Activated T-cell treated with anti-CD3 and anti-CD28 coated beads, Interleukin-2, amount 50 U/mL, for 24 hours (primary cell): ENCODE measurements at places on chromosomes 6 and 20.
A peak's percentile ranks its signal among the peaks of the same experiment; 100 is the strongest.

DNA sequence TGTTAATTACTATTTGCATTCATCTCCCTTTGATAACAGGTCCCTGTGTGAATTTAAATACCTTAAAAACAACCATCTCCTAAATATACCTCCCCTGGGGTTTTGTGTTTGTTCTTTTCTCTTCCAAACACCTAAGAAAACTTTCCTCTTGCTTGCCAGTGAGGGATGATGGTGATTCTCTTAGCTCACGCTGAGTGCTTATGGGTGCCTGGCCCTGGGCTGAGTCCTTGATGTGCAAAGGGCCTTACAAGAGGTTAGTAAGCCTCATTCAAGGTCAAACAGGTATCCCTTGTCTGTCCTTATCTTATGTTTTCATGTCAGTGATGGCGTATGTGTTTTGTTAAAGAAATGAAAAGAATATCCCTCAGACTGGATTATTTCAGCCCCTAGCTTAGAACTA, 76.3 kb downstream of the SYCP2L start:
- DNase-seq: no peak

DNA sequence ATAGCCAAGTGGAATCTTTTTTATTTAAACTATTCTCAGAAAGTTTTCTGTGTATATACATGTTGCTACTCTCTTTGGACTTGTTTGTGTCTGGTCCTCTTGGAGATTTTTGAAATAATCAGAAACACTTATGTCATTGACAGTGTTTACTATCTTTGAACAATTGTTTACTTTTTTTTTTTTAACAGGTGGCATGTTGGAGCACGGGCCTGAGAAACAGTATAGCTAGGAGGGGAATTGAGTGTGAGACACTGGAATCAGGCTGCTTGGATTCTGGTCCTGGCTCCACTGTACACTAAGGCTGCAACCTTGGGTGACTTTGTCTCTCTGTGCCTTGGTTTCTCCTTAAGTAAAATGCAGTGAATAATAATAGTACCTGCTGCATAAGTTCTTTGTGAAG, 279.6 kb downstream of the PRL start:
- no peak for DNase-seq

DNA sequence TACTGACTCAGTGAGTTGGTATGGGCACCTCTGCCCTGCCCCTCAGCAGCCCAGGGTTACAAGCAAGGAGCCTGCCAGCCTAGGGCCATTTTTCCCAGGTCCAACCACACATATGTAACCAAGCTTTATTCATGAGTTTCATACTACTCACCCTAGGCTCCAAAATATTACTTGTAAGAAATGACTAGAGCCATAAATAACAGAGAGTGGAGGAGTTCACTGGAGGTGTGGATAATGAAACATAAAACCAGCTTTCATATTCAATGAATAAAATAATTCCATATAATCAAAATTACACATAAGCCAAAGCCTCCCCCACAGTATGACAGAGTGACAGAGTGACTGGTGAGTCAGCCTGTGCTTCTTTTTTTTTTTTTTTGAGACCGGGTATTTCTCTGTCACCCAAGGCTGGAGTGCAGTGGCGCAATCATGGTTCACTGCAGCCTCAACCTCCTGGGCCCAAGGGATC, 229.8 kb upstream of the SASH1 start:
- DNase-seq: no peak

DNA sequence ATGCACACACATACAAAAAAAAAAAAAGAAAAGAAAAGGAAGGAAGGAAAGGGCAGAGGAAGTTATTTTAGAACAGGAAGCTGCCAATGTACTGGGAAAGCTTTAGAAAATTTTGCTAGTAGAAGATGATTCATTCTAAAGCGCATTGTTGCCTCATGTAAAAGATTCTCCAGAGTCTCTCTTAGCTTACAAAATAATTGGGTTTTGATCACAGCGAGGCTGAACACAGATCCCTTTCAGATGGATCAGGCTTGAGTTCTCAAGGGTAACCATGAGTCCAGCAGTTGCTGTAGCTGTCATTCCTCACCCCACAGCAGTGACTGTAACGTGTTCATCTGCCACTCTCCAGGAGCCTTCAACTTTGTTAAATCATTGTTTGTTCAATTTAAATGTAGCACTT, 81.9 kb downstream of the PHACTR2 start:
- no peak for DNase-seq

- DNase-seq: no peak
Measured at GRCh38 chr6:46095251-46095650, 34.5 kb upstream of the ENPP4 start.

DNA sequence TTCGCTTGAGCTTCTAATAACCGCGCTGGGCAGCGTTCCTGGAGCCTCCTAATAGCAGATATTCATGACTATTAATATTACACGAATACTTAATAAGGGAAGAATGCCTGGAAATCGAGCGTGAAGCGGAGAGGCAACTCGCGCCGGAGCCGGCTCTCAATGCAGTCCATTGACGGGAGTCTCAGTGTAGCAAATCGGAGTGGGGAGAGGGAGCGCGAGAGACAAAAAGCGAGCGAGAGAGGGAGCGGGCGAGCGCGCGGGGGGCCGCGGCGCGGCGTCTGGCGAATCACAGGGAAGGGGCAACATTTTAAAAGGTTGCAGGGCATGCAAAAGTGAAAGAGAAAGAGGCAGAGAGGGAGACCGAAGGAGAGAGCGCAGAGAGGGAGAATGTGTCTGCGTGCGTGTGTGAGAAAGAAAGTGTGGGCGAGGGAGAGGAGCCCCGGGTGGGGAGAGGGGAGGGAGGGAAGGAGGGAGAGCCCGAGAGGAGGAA, 2.9 kb downstream of the TFAP2A start:
- DNase-seq: peak; percentile 60

DNA sequence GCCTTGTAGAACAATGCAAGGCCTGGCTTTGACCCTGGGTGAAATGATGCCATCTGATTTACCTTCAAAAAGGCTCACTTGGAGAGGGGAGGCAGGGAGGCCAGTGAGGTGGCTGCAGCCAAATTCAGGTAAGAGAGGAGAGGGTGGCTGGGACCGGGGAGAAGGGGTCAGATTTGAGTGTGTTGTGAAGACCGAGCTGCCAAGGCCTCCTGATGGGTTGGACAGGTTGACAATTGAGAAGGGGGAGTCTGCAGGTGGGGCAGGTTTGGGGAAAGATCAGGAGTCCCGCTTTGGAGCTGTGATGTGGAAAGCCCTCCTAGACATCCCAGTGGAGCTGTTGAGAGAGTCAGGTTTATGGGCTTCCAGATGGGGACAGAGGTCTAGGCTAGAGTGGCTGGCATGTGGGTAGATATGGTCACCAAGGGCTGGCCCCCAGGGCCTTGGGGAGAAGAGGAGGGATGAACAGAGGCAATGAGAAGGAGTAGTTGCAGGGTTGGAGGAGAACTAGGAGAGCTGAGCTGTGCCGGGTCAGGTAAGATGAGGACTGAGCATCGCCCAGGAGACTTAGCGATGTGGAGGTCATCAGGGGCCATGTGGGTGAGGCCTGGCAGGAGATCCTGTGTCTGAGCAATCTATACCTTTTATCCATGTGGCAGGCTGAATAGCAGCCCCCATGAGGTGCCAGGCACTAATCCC, 70.5 kb upstream of the TOX2 start:
- no peak for DNase-seq

DNA sequence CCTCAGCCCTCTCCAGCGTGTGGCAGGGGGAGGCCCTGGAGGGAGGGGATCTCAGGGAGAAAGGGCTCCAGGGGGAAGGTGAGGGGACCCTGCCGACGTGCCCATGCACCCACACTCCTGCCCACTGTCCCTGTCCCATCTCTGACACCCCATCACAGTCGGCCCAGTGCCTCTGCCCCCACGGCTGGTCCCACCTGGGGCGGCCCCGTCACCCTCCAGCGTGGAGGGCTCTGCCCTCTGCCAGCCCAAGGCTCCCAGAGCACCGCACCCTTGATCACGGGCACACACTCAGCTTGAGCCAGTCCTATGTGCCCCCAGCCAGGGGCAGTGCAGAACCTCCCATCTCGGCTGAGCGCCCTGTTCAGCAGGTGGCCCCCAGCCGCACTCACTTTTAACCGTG, 9.2 kb downstream of the SLC4A11 start:
- DNase-seq: no peak

DNA sequence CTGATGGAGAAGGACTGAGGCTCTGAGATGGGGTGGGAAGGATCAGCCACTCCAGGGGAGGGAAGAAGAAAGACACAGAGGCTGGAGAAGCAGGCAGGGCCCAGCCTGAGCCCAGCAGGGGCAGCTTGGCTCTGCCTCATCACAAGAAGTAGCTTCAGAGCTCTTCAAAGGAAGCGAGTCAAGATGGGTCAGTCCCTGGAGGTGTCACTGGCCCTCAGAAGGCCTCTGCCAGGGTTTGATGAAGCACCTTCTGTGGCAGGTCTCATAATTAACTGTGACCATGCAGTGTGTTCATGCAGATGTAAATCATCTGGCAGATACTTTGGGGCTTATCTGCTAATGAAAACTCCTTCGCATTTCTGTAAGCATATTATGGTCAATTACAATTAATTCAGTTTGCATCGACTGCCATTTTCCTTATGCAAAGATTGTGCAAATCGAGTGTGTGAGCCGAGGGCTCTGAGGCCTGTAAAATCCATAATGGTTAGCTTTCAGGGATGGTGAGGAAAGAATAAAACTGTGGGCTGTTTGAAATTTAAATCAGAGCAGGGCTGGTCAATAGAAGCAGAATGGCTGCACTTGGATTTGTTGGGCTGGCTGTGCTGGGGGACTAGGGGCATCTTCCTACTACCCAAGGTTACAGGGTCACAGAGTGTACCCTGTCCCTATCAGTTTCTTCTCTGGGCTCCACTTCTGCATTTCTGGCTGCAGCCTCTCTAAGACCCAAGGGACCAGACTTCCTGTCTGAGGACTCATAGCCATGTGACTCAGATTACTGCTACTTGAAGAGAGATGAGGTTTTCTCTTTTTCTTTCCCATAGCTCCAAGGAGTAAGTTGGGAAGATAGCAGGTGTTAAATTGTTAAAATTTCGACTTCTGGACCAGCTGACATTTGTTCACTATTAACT, 376.6 kb downstream of the DHX35 start:
- DNase-seq: no peak

DNA sequence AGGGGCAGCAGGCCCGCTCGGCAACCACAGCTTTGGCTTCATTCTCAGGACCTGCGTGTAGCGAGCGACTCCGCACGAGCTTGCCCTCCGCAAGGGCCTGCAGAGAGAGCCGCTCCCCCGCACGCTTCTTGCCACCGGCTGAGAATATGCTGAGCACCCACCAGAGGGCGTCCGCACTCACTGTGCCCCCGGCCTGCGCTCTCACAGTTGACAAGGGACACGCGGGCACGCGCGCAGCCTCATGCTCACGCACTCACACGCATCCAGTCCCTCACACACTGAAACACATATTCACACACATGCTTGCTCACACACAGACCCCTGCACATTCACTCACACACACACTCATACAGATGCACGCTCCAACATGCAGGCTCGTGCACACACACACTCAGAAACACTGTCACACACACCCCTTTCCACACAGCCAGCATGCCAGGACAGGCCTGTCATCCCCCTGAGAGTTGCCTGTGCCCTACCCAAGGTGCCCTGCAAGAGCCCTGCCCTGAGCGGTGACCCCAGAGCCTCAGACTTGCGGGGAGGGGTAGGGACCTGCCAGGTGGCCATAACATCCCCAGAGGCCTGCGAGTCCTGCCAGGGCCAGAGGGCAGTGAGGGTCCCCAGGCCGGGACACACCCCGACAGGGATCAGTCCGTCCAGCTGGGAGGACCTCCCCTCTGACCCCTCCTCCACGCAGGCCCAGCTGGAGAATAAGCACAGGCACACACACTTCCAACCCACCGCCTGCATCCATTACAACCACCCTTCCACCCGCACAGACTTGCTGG, 174.1 kb downstream of the BMP7 start:
- peak; percentile 76 for DNase-seq

GRCh38 chr6:28322661-28323060, 13.3 kb downstream of the ZSCAN31 start:
- DNase-seq: no peak

DNA sequence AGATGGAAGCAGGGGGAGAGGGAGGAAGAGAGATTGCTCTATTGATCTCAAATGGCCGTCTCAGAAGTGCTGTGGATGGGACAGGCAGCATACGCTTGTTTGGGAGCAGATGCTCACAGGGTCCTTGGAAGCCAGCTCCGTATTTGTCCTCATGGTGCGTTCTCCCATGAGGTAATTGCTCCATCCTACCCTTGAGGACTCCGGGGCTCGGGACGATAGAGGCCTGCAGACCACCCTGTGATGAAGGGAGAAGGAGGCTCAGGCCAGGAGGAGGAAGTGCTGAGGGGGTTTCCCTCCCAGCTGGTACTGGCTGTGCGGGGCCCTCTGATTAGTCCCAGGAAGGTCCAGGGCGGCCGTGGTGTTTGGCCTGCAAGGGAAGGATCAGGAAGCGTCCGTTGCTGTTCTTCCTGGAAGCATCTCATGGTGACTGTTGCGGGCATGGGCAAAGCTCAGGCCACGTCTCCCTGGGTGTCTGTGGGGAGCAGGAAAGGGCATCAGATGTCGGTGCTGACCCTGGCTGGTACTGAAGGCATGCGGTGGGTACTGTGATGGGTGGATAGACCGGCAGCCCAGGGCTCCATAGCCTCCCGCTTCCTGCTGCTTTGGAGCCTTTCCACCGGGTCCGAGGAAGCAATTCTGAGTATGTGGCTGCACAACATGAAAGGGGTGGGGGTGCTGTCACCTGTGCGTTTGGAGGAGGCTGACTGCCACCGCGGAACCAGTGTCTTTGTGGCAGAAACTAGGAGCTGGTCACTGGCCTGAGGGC, 158.3 kb downstream of the SYCP2 start:
- no peak for DNase-seq
